ENCODE measurements at places on chromosomes 2 and 18.
A peak's percentile ranks its signal among the peaks of the same experiment; 100 is the strongest.

- no peak for DNase-seq
Measured at GRCh38 chr2:159034713-159035112, 66.3 kb downstream of the TANC1 start.

DNA sequence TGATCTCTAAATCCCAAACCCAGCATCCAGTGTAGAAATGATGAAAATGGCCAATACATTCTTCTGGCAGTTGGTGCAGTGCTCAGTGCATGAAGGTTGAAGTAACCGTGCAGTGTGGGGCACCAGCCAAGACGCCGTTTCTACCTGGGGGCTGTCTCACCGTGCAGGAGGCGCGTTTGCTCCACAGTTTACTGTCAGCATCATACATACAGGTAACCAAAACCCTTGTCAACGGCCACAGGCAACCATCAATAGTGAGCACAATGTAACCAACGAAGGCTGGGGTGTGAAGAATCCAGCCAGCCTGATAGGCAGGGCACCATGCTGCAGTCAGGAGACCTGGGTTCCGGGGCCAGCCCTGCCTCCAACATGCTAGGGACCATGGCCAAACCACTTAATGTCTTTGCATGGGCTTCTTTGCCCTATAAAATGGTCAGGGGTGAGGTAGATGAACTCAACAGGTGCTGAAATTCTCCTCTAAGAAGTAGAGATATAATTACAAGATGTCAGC, 127.5 kb upstream of the ID2 start:
- no peak for DNase-seq

GRCh38 chr2:46540496-46541331, 61.3 kb downstream of the TMEM247 start:
- DNase-seq = peak; percentile 73

- DNase-seq = no peak
Measured at GRCh38 chr18:6628187-6628586, 101.3 kb upstream of the ARHGAP28 start.

- DNase-seq = no peak
Measured at GRCh38 chr2:181140414-181140813, 160.0 kb downstream of the UBE2E3 start.

DNA sequence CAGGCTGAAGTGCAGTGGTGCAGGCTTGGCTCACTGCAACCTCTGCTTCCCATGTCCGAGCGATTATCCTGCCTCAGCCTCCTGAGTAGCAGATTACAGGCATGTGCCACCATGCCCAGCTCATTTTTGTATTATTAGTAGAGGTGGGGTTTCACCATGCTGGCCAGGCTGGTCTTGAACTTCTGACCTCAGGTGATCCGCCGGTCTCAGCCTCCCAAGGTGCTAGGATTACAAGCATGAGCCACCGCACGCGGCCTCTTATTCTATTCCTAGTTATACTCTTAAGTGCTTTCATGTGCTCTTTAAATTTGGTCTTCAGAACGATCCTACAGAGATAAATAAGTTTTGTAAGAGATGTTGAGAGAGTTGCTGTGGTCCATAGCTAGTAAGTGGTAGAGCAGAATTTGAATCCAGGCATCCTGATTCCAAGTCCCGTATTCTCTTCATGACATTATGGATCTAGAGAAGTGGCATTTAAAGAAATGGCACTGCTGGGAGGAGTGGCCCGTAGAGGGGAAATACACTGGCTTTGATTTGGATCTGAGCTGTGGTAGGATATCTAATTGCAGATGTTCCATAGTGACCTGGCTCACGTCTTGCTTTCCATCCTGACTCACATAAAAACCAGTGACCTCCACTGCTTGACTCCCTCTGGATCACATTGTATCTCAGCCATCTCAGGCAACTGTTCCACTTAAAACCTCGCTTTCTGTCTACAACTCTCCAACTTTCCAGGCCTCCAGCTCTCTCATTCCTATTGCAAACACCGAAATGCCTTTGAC, 22.8 kb upstream of the ME2 start:
- no peak for DNase-seq

DNA sequence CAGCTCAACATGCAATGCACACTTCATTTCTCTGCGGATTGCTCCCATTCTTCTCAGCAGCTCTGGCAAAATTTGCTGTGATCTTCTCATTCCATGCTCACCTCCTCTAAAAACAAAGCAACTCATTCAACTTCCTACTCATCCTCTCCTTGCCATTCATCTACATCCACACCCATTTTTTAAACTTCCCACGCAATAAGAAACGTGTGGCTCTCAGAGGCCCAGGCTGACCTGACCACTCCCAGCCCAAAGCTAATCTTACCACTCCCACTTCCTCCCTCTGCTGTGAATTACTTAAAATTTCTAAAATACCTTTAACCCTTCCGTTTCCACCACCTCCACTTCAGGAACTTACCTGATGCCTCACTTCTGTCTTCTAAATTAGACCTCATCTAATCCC, 15.2 kb downstream of the ABCB11 start:
- no peak for DNase-seq

DNA sequence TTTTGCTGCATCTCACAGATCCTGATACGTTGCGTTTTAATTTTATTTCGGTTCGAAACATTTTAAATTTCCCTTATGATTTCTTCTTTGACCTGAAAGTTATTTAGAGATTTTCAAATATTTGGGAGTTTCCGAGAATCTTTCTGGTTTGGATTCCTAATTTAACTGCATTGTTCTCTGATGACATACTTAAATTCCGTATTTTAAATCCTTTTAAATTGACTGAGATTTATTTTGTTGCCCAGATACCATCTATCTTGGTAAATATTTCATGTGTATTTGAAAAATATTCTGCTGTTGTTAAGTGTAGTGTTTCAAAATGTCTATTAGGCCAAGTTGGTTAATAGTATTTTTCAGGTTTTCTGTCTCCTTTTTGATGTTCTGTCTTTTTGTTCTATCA, 37.7 kb downstream of the MROH2A start:
- no peak for DNase-seq

DNA sequence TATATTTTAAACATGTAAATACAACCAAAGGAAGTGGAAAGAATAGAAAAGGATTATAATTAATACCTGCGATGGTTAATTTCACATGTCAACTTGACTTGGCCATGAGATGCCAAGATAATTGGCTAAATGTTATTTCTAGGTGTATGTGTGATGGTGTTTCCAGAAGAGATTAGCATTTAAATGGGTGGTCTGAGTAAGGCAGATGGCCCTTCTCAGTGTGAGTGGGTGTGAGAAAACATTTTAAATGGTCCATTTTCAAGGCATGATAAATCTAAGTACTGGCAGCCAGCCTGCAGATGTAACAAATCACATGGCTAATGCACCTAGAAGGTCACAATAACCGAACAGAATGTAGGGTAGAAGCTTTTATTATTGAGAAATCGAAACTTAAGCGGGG, 99.6 kb upstream of the CDH7 start:
- DNase-seq = no peak

DNA sequence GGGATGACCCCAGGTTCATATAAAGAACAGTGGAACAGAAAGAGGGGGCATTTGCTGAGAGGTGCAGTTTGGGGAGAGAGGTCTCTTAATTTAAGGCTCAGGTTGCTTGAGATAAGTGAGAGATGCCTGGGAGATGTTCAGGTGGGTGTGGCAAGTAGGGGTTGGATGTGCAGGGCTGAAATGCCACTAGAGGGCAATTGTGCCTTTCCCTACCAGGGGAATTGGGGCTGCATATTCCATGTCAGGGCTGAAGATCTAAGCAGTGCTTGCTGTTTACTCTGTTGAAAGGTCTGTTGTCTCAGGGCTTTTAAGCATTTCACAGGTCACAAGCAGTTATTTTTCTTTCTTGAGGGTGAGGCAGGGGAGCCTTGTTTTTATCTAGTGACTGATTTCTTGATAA, 7.8 kb downstream of the CCDC85A start:
- no peak for DNase-seq

DNA sequence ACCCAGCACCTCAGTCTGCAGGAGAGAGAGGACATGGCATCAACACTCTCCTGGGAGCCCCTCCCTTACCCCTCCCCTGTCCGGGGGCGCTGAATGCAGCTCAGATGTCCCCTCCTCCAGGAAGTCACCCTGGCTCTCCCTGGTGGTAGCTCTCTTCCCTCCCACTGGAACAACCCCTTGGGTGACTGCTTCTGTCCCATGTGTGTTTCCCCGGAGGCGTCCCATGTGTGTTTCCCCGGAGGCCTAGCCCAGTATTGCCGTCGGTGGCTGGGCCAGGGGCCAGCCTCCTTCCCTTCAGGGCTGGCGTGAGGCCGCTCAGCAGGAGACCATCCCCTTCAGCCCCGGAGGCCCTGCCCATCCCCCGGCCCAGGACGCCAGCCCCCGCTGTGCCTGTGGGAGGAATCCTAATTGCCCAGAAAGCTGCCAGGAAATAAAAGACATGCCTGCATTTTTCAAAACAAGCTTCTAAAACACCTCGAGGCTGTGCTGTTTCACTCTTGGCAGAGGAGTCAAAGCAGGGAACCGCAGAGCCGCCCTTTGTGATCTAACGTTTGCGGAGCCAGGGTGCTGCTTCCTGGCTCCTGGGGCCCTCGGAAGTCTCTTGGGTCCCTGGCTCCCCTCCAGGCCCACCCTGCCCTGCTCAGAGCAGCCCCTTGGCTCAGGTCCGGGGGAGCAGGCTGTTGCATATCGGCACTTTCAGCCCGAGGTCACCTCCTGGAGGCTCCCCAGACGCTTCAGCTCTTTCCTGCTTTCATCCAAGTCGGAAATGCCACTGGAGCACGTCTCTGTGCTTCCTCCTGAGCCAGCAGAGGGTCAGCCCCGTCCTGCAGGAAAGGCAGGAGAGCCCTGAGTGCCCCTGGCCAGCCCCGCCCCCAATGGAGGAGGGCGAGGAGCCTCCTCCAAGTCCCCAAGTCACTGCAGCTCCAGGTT, 11.4 kb downstream of the SNED1 start:
- peak; percentile 35 for DNase-seq

DNA sequence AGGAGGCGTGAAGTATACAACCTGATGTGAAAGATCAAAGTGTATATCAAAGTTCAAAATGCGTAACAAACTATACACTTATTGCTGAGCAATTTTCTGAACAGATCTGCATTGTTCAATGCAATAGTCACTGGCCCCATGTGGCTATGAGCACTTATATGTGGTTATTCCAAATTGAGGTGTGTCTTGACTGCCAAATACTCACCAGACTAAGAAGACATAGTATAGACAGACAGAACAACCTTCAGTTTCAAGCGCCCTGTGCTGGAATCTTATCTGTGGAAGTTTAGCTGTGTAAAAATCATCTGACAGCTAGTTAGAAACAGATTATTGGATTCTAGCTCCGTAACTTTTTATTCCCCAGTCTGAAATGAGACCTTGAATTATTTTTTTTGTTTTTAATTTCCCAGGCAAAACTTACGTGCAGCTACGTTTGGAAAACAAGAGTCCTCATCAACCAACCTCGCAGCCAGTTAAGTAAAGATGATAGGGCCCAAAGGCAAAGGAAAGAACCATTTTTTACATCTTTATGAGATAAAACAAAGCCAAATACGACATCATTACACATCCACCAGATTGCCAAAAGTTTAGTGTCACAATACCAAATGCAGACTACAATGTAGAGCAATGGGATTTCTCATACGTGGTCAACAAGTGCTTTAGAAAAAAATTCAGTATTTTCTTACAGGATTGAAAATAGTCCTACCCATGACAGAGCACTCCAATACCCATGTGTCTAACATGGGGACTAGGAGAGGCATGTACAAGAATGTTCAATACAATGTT, 37.2 kb downstream of the MBOAT2 start:
- peak; percentile 27 for DNase-seq

DNA sequence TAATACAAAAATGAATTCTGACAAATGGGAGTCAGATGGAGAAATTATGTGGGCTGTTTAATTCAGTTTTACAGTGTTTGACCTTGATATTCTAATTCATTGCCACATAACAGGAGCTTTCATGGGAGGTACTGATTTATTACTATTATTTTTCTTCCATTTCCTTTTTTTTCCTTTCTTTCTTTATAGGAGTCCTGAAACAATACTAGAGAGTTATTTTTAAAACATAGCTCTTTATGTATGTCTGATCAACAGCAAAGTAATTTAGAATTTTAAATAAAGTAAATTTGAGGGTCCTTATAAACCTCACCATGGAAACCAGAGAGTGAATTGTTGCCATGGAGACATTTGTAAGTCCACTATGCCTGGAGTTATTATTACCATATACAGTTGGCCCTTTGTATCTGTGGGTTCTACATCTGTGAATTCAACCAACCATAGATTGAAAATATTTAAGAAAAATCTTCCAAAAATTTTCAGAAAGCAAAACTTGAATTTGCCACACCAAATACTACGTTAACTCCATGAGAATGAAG, 40.9 kb upstream of the PPP4R1 start:
- no peak for DNase-seq

GRCh38 chr2:40458271-40458794, 6.4 kb upstream of the SLC8A1 start:
- no peak for DNase-seq

GRCh38 chr2:63310614-63311013, 260.0 kb downstream of the OTX1 start:
- DNase-seq = no peak

GRCh38 chr2:43087413-43087812, 139.0 kb downstream of the ZFP36L2 start:
- no peak for DNase-seq

DNA sequence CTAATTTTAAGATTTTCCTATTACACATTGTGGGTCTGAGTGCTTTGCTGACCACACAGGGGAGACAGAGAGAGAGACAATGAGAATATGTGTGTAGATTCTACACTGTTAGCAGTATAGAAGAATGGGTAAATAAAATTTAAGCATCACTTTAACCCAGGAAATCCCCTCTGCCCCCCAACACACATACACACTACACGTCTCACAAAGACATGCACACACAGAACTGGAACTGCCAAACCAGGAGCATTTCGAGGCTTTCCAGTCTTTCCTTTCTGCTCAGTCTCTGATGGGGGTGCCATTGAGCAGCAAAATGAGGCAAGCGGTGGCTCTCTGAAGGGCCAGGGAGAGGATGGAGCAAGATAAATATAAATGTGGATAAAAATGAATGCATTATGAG, 2.5 kb downstream of the MERTK start:
- peak; percentile 36 for DNase-seq

GRCh38 chr18:22238036-22238435, 68.6 kb downstream of the GATA6 start:
- DNase-seq = no peak

GRCh38 chr18:48138660-48139430, 208.4 kb upstream of the SMAD2 start:
- DNase-seq = no peak

- no peak for DNase-seq
Measured at GRCh38 chr2:215299337-215299859, 12.5 kb upstream of the ATIC start.

GRCh38 chr2:32773448-32773808, 145.6 kb downstream of the TTC27 start:
- no peak for DNase-seq

- no peak for DNase-seq
Measured at GRCh38 chr2:109525836-109526235, 87.9 kb downstream of the SEPTIN10 start.

DNA sequence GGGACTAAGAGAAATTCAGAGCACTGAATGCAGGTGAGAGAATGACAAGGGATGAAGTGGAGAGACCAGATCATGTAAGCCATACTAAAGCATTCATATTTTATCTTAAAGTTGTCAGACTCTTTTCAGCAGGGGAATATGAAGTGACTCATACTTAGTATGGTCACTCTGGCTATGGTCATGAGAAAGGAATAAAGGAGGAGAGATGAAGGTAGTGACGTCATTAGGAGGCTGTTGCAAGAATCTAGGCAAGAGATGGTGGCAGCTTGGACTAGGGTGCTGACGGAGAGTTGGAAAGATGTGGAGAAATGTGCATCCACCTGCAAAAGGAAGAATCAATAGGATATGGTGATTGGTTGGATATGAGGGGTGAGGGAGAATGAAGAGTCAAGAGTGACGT, 203.2 kb upstream of the ACVR2A start:
- no peak for DNase-seq

All from brain microvascular endothelial cell (primary cell).